AG08395 (cell line): ENCODE measurements at places on chromosomes 2 and 18.

- peak; percentile 60 for DNase-seq
Measured at GRCh38 chr2:71852141-71852711, 295.4 kb downstream of the CYP26B1 start.

GRCh38 chr2:48355494-48355893 lies 174.5 kb upstream of the STON1 start:
- DNase-seq = no peak

- DNase-seq = no peak
Measured at GRCh38 chr2:3927031-3927430, 223.7 kb downstream of the DCDC2C start.

GRCh38 chr2:1569879-1570450 lies 156.7 kb downstream of the TPO start:
- no peak for DNase-seq

GRCh38 chr2:131063501-131064283 lies 29.6 kb downstream of the FAM168B start:
- no peak for DNase-seq

- DNase-seq = no peak
Measured at GRCh38 chr18:23487738-23488570, 15.4 kb upstream of the RMC1 start.

- peak; percentile 89 for DNase-seq
Measured at GRCh38 chr18:12308386-12309100, 502 bp downstream of the TUBB6 start.

GRCh38 chr2:20093263-20094141 lies 42.1 kb upstream of the LAPTM4A start:
- peak; percentile 85 for DNase-seq

- DNase-seq = no peak
Measured at GRCh38 chr2:207235621-207236020, 69.9 kb upstream of the KLF7 start.

DNA sequence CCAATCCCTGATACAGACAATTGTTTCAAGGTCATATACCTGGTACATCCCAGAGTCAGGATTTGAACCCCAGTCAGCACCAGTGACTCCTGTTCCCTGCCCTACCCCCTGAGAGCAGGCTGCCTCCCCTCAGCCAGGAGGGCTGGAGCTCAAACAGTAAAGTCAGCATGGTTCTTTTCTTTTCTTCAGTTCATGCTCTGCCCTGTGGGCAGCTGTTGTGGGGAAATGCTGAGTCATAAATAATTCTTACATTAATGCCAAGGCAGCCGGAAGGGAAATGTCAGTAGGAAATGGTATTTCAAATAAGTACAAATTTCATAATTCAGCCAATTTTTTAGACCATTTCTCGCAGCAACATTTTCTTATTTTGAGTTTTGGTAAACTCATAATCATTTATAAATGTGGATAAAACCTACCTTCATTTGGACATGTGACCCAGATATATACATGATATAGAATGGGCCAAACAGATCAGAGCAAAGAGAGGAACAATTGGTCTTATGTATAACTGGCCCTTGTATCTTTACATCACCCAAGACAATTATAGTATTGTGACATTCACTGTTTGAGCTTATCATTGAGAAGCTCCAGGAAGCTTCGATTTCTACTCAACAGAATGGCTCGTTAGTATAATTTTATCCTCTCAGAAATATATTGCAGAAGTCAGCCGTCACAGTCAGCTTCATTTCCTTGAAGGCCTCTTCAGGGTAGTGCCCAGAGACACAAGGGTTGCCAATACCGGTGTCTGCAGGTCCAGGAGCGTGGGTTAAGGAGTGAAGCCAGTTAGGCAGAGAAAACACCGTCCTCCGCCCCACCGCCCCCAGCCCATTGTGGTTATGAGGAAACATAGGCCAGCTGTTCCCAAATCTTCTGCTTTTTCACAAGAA lies 28.0 kb upstream of the SCYGR1 start:
- peak; percentile 58 for DNase-seq

GRCh38 chr2:143623909-143624260 lies 494.7 kb downstream of the ARHGAP15 start:
- DNase-seq = peak; percentile 8

GRCh38 chr2:113672326-113672932 lies 45.4 kb downstream of the RABL2A start:
- no peak for DNase-seq

DNA sequence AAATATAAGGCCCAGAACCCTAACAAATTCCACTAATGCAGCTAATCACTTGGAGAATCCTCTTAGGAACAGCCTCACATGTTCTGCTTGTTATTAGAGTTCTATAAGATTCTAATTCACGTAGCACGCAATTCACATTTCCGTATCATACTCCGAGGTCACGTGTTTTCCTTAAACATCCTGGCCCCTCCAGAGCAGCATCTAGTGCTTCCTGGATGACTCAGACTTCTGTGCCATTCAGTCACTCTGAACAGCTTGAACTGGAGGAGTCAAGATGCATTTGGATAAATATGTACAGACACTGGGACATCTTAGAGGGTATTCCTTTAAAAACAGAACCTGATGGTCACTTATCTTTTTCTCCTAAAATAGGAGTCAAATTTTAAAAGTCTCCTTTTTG lies 156.5 kb downstream of the MYO5B start:
- no peak for DNase-seq

GRCh38 chr2:23532391-23533337 lies 147.7 kb downstream of the KLHL29 start:
- DNase-seq = no peak

GRCh38 chr2:221758076-221758475 lies 186.0 kb upstream of the EPHA4 start:
- DNase-seq = no peak

- no peak for DNase-seq
Measured at GRCh38 chr18:12470382-12471075, 62.8 kb downstream of the PRELID3A start.

DNA sequence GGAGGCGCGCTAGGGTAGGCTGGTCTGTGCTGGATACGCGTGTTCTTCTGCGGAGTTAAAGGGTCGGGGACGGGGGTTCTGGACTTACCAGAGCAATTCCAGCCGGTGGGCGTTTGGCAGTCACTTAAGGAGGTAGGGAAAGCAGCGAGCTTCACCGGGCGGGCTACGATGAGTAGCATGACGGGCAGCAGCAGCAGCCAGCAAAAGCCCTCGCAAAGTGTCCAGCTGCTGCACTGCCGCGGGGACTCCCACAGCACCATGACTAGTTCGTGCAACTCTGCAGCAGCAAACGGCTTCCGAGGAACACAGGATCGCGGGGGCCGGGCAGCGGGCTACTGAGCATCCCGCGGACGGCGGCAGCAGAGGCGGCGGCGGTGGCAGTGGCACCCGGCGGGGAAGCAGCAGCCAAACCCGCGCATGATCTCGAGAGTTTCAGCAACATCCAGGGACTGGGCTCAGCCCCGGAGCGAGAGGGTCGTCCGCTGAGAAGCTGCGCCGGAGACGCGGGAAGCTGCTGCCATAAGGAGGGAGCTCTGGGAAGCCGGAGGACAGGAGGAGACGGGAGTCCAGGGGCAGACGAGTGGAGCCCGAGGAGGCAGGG lies 368 bp downstream of the TMEFF2 start:
- DNase-seq = peak; percentile 24

GRCh38 chr2:65358678-65359400 lies 73.6 kb downstream of the SPRED2 start:
- DNase-seq = no peak

- no peak for DNase-seq
Measured at GRCh38 chr2:174333372-174334277, 1.1 kb upstream of the SP9 start.

DNA sequence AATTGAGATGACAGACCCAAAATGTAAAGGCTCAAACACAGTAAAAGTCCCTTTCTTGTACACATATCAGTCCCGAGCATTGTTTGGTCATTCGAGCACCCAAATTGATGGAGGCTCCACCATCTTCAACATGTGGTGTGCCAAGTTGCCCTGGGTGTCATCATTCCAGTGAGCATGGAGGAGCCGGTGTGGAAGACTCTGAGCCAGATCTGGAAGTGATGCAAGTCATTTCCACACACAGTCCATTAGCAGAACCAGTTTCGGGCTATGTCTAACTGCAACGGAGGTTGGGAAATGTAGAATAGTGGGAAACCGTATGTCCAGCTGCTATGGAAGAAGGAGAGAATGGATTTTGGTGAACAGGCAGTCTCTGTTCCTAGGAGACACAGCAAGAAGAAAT lies 40.9 kb upstream of the BZW1 start:
- no peak for DNase-seq

- DNase-seq = no peak
Measured at GRCh38 chr18:321865-322467, 54.1 kb upstream of the THOC1 start.

- peak; percentile 97 for DNase-seq
Measured at GRCh38 chr2:219142329-219142728, 18.3 kb downstream of the NHEJ1 start.

GRCh38 chr18:58235001-58235436 lies 191.0 kb downstream of the NEDD4L start:
- no peak for DNase-seq

- DNase-seq = no peak
Measured at GRCh38 chr2:67982956-67983355, 79.8 kb downstream of the C1D start.

- DNase-seq = no peak
Measured at GRCh38 chr2:206354129-206354528, 79.7 kb downstream of the ZDBF2 start.

GRCh38 chr18:35038029-35038428 lies 3.2 kb upstream of the MAPRE2 start:
- DNase-seq = no peak

GRCh38 chr2:44642123-44642857 lies 280.5 kb downstream of the CAMKMT start:
- no peak for DNase-seq

DNA sequence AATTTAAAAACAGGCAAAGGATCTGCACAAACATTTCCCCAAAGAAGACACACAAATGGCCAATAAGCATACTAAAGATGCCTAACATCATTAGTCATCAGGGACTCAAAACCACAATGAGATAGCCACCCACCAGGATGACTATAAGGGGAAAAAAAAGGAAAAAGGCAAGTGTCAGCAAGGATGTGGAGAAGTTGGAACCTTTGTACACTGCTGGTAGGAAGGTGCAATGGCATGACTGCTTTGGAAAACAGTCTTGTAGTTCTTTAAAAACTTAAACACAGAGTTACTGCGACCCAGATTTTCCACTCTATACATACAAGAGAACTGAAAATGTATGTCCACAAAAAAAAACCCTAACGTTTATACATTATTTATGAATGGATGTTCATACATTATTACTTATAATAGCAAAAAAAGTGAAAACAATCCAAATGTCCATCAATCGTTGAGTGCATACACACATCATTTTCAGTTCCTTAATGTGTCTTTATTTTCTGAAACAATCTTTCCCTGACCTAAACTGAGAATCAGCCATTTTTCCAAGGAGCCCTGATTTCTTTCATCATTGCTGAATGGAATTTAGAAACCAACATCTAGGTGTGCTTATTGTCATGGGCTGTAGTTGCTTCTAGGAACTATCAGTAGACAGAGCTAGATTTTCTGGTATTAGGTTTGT lies 64.7 kb upstream of the TLK1 start:
- DNase-seq = peak; percentile 53

DNA sequence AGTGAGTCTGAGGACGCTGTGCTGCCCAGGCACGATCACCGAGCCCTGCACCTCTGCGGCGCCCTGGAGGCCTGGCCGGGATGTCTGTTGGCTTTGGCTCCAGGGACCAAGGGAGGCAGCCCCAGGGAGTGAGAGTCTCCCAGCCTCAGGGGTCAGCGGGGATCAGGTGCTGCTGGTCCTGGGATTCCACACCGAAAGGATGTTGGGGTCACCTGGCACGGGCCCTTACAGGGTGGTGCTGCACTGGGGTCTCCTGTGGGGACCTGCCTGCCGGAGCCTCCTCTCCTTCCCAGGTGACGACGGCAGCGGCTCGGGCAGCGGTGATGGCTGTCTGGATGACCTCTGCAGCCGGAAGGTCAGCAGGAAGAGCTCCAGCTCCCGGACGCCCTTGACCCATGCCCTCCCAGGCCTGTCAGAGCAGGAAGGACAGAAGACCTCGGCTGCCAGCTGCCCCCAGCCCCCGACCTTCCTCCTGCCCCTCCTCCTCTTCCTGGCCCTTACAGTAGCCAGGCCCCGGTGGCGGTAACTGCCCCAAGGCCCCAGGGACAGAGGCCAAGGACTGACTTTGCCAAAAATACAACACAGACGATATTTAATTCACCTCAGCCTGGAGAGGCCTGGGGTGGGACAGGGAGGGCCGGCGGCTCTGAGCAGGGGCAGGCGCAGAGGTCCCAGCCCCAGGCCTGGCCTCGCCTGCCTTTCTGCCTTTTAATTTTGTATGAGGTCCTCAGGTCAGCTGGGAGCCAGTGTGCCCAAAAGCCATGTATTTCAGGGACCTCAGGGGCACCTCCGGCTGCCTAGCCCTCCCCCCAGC lies 30.5 kb downstream of the GPC1 start:
- no peak for DNase-seq
